ENCODE measurements at places on chromosomes 13 and 19.

- DNase-seq: no peak
These were observed 351.9 kb upstream of the MIR17HG start for GRCh38 chr13:90995614-90996013.

GRCh38 chr13:21997726-21998125 lies 326.9 kb downstream of the FGF9 start:
- DNase-seq: no peak

DNA sequence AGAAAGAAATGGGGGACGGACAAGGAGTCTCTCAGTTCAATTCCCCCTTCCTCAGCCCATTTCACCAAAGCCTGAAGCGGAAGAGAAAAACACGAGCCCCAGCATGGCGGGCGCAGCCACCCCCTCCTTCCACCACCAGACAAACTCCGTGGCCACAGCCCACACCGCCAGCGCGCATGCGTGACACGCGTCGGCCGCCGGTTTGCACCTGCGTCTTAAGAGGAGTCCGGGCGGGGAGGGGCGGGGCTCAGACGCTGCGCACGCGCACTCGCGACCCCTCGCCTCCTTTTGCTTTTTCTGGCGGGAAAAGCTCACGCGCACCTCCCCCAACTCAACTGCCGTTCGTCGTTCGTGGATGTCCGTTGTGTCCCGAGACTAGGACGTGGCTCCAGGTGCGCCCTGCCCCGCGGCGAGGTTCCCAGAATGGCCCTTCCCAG lies at the start of gene KASH5:
Gene KASH5, plus strand, starts transcription at position 314 of the 437 bp plus-strand sequence. CDS start 2,635 bp downstream, outside the sequence.
- DNase-seq: peak; percentile 81

DNA sequence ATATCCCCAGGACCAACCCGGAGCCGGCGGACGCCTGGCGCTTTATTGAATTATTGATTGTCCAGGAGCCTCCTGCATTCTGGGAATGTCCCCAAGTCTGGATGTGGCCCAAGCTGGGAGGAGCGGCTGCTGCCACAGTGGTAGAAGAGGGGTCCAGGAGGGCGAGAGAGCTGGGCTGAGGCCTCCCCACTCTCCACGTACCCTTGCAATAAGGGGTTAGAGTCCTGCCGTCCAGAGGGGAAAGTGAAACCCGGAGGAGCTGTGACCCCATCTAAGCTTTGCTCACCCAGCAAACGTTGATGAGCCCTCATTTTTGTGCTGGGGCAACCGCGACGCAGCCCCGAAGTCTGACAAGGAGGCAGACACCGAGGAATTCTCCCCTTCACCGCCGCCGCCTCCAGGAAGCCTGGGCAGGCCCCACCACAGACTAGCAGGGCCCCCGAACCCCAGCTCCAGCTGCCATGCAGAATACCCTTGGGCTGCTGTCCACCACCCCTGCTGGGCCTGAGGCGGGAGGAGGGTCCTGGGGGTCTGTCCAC lies 1.4 kb upstream of the C2CD4C start:
- DNase-seq: no peak

- DNase-seq: no peak
These were observed 1.9 kb downstream of the KDM4B start for GRCh38 chr19:4970558-4971423.

- no peak for DNase-seq
These were observed 37.6 kb upstream of the C1QTNF9 start for GRCh38 chr13:24271601-24272451.
